Activated T-cell treated with anti-CD3 and anti-CD28 coated beads, Interleukin-2, amount 50 U/mL, for 24 hours (primary cell): ENCODE measurements at places on chromosomes 3 and 15.

DNA sequence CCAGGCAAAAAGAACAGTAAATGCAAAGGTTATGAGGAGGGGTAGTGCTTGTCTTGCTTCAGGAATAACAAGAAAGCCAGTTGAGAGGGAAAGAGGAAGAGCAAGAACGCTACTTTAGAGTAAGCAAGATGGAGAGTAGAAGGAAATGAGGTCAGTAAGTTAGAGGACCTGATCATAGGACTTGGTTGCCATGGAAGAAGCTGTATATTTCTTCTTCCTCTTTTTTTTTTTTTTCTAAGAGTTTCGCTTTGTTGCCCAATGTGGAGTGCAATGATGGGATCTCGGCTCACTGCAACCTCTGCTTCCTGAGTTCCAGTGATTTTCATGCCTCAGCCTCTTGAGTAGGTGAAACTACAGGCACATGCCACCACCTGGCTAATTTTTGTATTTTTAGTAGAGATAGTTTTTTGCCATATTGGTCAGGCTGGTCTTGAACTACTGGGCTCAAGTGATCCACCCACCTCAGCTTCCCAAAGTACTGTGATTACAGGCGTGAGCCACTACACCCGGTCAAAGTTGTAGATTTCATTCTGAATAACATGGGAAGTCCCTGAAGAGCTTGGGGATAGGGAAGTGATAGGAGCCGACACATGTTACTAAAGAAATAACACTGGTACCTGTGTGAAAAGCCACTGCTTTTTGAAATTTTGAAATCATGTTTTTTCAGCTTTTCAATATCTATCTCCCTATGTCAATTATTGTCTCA is 527.9 kb upstream of the NAALADL2 start:
- DNase-seq: no peak

DNA sequence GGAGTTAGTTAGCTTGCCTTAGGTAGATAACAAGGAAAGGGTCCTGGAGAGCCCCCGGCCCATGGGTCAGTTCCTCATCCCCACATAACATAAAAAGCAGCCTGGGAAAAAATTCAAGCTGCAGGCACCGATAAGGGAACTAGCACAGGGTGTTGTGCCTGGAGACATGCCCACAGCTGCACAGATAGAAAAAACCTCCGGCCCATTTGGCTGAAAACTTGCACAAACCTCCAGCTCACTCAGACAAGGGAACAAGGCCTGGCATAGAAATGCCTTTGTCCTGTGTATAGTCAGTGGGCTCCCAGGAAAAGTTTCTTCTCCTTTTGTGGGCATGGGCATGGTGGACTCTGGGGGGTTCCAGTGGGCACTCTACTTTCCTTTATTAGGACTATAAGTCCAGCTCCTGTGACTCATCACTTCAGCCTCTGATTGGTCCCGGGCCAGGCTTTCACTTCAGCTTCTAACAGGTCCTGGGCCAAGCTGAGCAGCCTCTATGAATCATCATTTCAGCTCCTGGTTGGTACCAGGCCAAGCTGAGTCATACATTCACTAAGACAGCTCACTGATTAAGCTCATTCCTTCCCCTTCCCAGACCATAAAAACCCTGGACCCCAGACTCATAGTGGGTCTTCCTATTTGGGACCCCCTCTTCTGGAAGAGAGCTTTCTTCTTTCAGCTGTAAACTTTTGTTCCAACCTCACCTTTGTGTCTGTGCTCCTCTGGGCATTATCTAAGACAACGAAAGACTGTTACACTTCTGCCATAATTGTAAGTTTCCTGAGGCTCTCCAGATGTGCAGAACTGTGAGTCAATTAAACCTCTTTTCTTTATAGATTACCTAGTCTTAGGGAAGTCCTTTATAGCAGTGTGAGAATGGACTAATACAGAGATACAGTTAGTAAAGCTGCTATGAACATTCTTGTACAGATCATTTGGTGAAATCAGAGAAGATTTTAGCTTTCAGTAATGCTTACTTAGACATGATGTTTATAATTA is 348.0 kb upstream of the DPPA4 start:
- DNase-seq: no peak

DNA sequence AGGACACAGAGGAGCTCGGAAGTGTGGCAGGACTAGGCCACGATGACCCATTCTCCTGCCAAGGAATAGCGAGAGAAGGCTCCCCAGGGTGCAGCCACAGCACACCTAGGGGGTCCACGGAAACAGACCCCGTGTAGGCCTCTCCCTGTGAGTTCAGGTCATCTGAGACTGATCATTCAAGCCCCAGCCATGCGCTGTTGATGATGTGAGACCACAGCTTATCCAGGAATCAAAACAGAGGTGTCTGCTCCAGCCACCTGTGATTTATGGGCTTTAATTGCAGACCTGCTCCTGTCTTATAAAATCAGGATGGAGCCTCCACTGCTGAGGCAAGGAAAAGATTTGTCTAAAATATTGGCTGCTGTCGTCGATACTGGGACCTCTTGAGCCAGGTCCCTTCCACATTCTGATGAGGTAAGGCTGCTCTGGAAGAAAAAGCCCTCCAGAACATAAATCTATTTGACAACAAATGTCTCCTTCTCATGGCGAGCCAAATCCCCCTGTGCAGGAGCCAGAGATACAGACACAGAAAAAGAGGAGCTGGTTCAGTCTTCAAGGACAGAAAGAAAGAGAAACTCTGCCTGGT is 186.7 kb downstream of the TJP1 start:
- no peak for DNase-seq

DNA sequence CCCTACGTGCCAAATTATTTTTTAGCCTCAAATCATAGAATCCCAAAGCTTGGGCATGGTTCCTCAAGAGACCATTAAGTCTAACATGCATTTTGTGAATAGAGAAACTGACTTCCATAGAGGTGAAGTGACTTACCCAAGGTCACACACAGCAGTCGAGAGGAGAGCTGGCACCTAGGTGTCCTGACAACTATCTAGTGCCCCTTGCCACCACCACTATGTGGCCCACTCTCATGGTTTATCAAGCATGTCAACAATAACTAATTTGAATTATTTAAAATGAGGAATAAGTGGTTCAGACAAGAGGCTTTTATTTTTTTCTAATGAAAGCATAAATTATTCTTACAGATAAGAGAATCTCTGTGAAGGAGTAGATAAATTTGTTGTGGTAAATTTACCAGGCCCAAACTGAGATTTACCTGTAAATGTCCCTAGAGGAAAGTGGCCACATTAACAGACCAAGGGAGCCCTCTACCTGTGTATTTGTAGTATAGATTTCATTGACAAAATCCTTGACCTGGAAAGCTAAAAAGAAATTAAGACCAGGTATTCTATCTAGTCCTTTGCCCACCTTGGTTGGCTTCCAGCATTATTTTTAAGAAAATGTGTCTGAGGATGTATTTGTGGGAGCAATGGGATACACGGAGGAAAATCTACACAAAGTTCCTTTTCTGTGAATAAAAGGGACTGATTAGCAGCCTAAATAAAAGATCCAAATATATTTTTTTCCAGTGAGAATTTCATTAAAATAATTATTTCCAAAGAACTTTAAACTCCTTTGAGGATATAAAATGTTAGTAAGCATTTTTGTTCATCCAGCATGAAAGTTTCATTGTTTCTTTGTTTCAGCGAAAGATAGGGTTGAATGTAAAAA is 49.1 kb downstream of the IQCH start:
- DNase-seq: no peak

GRCh38 chr3:125119752-125120378 is 64.1 kb upstream of the HEG1 start:
- peak; percentile 50 for DNase-seq
